Stimulated activated CD4-positive, alpha-beta T cell treated with anti-CD3 and anti-CD28 coated beads, Interleukin-4, amount 100 ng/mL, for 24 hours (primary cell): ENCODE measurements at places on chromosomes 5 and 9.

DNA sequence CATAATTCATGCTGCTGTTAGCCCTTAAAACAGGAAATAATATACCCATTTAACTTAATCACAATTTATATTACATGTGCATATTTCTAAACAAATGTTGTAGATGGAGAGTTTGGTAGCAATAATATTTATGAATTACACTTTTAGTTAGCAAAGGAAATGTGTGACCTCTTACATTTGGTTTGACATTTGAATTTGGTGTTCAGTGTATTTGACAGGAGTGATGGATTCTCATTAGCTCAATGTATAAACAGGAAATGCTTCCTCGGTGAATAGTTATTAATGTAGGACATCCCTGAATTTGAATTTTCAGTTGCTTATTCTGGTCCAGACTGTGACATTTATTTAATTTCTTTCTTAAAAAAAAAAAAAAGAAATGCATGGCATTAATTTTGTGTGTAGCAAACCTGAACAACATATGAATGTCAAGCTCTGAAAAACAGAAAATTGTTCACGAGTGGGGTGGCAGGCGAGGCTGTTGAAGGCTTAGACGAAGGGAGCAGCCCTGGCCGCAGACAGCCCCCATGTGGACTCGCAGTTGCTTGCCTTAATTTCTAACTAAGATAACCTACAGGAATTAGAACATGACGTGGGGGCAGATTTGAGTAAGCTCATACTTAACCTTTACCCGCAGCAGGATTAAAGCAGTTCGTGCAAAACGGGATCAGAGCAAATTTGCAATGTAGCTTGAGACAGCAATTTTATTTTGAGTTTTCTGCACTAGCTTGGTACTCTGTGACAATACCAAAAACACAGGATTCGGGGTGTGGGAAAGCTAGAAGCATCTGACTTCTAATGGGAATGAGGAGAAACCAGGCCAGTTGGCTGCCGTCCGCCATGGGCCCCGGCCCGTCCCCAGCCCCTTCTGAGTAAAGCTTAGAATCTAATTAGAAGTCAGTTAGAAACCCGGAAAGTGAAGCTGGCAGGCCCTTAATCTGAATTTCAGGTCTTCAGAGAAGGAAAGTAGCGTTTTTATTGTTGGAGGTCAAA lies 134.3 kb downstream of the MACROH2A1 start:
- DNase-seq: no peak

GRCh38 chr5:157222506-157223230 lies 42.0 kb downstream of the ITK start:
- DNase-seq: peak; percentile 84

DNA sequence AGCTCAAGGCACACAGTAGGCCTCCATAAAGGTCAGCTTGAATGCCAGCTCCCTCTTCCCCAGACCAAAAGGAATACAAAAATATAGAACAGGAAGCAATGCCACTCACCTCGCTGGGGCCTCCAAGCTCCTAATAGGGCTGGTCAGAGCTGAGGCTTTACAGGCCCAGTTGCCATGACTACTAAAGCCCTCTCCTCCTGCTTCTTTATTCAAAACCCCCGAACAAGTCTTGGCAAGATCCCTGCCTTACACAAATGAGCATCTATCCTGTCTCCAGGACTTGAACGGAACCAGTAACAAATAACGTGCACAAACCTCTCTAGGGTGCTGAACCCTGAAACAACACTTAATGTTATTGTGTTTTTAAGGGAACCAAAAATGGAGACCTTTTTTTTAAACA lies 136.3 kb downstream of the SIL1 start:
- DNase-seq: no peak

GRCh38 chr5:100647461-100648230 lies 112.5 kb downstream of the FAM174A start:
- DNase-seq: no peak

DNA sequence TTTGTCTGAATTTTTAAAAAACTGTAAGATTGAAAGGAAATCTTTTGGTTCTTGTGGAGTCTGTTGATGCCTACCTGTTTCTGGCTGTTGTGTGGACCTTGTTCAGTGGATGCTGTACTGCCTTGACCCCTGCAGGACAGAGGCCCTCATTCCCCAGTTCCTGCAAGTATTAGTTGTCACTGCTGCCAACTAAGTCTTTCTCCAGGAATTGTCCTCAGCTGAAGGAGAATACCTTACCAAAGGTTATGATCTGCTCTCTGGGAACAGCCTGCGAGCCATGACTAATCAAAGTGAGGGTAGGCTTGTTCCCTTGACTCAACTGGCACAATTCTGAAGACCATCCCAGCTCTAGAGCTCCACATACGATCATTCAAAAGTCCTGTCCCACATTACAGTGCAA lies 145.3 kb upstream of the FST start:
- DNase-seq: no peak

DNA sequence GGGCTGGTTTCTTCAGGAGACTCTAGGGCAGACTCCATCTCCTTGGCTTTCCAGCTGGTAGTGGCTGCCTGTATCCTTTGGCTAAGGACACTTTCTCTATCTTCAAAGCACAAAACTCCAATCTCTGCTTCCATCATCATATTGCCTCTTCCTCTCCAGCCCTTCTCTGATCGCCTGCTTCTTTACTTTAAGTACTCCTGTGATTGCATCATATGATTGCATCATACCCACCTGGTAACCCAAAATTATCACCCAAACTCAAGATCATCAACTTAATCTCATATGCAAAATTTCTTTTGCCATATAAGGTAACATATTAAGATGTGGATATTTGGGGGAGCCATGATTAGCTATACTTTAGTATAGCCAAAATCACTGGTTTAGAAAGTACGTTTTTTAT lies 1092.6 kb upstream of the CDH6 start:
- DNase-seq: no peak

DNA sequence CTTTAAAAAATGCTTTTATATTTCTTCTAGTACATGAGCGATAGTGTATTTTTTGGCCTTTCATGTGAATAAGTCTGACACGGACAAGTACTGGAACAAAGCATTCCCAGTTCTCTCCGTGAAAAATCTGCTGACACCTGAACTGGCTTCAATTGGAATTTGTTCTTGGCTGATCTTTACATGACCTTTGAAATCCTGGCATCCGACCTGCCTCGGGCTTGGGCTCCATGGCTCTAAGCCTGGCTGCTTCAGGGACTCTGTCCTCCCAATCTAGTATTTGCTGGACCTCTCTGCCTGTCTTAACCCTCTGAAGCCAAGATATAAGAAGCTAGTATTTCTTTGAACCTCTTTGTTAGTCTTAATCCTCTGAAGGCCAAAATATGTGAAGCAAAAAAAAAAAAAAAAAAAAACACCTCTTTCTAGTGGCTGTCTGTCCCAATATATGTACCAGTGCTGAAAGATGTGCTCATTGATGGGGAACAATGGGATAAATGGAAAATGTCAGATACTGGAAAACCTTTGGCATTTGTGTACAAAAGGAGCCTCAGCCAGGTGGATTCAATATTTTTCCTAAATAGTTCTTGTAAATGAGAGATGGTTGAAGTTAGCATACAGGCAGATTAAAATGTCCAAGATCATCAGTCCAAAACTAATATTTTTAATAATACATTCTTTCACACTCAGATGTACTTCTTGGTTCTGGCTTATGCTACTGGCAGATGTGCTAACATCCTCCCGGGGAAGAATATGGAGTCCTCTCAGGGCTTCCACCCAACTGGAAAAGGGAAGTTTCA lies 470.6 kb downstream of the TUSC1 start:
- DNase-seq: no peak

DNA sequence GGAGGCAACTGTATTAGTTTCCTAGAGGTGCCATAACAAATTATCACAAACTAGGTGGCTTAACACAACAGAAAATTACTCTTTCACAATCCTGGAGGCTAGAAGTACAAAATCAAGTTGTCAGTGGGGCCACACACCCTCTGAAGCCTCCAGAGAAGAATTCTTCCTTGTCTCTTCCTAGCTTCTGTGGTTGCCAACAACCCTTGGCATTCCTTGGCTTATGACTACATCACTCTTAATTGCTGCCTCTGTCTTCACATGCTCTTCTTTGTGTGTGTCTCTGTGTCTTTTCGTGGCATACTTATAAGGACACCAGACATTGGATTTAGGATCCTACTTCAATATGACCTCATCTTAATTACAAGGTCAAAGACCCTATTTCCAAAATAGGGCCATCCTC lies 327.5 kb downstream of the CHSY3 start:
- no peak for DNase-seq

- DNase-seq: peak; percentile 45
Measured at GRCh38 chr5:139710319-139711066, 62.3 kb downstream of the CXXC5 start.

- no peak for DNase-seq
Measured at GRCh38 chr5:178216088-178216534, 11.8 kb downstream of the HNRNPAB start.

- no peak for DNase-seq
Measured at GRCh38 chr9:110143485-110143884, 64.5 kb downstream of the C9orf152 start.

DNA sequence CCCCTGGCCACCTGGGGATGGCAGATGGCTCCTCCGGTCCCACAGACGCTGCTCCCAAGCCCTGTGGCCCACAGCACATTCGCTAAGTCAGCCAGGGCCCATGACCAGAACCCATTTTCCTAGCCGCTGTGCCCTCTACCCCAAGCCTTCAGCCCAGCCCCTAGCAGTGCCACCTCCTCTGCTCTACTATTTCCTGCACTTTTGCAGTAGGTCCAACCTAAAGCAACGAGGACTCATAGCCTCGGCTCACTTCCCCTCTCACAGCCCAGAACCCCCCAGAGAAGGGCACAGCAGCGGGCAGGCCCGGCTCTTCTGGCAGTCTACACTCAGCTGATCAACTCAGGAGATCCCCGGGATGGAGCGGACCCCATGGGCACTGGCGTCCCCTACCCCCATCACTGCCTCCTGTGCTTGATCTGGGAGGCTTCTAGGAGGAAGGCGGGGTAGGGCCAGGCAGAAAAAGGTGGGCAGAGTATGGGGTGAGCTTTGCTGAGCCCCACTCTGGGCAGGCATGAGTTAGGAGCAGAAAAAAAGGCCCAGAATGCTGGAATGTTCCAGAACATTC lies 111.2 kb downstream of the ZNF354C start:
- no peak for DNase-seq

- DNase-seq: no peak
Measured at GRCh38 chr5:151224372-151224771, 480 bp upstream of the CCDC69 start.

DNA sequence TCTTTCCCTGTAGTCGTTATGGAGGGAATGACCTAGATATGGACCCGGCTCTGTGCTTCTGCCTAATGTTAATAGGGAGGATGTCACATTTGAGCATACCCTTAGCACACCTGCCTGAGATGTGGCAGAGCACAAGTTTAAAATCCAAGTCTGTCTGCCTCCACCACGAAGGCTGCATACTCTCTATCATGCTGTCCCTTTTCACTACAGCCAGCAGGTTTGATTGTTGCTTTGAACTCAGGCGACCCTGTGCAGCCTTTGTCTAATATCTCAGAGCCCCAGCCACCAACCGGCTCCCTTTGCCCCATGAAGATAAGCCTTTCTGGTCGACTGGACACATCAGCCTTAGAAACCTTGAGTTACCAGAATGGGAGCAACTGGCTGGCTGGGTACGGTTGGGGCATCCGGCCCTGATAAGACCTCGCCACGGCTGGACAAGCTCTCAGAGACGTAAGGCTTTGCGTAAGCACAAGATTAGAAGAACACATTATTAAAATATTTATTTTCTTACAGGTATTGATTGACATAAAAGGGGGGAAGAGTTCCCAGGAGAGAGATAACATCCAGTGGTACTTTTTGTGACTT lies 222.0 kb upstream of the TRIM32 start:
- DNase-seq: no peak

- no peak for DNase-seq
Measured at GRCh38 chr9:36392489-36392888, 7.6 kb downstream of the RNF38 start.

DNA sequence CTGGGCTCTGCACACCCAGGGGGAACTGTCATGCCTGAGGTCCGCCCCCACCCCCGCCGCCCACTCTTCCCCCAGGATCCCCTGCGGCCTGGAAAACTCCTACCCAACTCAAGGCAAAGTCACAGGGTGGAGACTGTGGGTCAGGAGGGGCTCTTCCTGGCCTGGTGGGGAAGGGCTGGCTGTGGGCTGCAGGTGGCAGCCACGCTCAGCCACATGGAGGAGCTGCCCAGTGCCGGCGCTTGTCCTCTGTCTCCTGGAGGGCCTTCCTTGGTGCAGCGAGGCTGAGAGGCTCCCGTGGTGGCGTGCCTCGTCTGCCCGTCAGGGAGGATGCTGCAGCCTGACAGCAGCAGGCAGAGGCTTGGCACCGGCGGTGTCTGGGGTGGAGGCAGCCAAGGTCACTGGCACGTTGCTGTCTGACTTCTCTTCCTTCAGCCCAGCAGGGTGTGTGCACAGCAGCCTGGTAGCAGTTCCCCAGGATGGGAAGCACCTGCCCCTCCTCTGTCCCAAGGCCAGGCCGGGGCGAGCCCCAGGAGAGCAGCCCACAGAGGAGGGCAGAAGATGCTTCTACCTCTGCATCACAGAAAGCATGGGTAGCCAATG lies 78.1 kb downstream of the ADAMTS2 start:
- no peak for DNase-seq
